CD4-positive, alpha-beta T cell (primary cell): ENCODE measurements at places on chromosomes 4 and X. TPM values are rescaled to one million over a fixed set of nuclear protein-coding genes. Genes with fewer than 3 reads are reported as not detected.

GRCh38 chr4:185634066-185634652 lies 98.9 kb upstream of the PDLIM3 start:
- no peak overlapping the region for H3K27ac ChIP-seq
- H3K36me3 ChIP-seq: no peaks in the 10 kb centered on the region
- DNase-seq: no peak
- no peak overlapping the region for H3K4me3 ChIP-seq
- H3K4me1 ChIP-seq: peaks cover 4% of the 10 kb centered on the region

GRCh38 chr4:113641025-113641431 lies 120.5 kb downstream of the CAMK2D start:
- no peaks in the 10 kb centered on the region for H3K27me3 ChIP-seq
- peaks cover 21% of the 10 kb centered on the region for H3K4me1 ChIP-seq
- H3K27ac ChIP-seq: no peak overlapping the region
- no peak for DNase-seq

GRCh38 chr4:109462297-109462696 lies 28.7 kb downstream of the SEC24B start:
- H3K4me1 ChIP-seq: peaks cover 5% of the 10 kb centered on the region
- no peak overlapping the region for H3K4me3 ChIP-seq
- DNase-seq: no peak
- H3K27me3 ChIP-seq: no peaks in the 10 kb centered on the region

GRCh38 chrX:96183843-96184242 lies 500.8 kb upstream of the DIAPH2 start:
- no peak overlapping the region for H3K27ac ChIP-seq
- no peaks in the 10 kb centered on the region for H3K27me3 ChIP-seq
- H3K4me3 ChIP-seq: no peak overlapping the region
- DNase-seq: no peak

DNA sequence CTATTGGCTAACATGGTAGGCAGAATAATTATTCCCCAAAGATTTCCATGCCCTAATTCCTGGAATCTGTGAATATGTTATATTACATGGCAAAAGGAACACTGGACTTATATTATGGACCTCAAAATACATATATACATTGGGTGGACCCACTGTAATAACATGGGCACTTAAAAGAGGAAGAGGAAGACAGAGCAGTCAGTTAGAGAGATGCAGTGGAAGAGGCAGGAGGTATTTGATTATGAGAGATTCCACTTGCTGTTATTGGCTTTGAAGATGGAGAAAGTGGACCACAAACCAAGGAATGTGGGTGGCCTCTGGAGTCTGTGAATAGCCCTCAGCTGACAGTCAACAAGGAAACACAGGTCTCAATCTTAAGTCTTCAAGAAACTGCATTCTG lies 14.0 kb upstream of the ART3 start:
- no peaks in the 10 kb centered on the region for H3K4me1 ChIP-seq
- H3K27me3 ChIP-seq: no peaks in the 10 kb centered on the region
- H3K4me3 ChIP-seq: no peak overlapping the region

GRCh38 chr4:116598155-116598979 lies 487.0 kb downstream of the TRAM1L1 start:
- no peak overlapping the region for H3K27ac ChIP-seq
- no peaks in the 10 kb centered on the region for H3K27me3 ChIP-seq
- H3K4me1 ChIP-seq: no peaks in the 10 kb centered on the region
- no peak for DNase-seq
- no peak overlapping the region for H3K4me3 ChIP-seq
- H3K36me3 ChIP-seq: no peaks in the 10 kb centered on the region

- DNase-seq: no peak
- H3K27ac ChIP-seq: no peak overlapping the region
- no peaks in the 10 kb centered on the region for H3K27me3 ChIP-seq
- H3K4me1 ChIP-seq: no peaks in the 10 kb centered on the region
These were observed 69.8 kb upstream of the RAI2 start for GRCh38 chrX:17930850-17931249.

DNA sequence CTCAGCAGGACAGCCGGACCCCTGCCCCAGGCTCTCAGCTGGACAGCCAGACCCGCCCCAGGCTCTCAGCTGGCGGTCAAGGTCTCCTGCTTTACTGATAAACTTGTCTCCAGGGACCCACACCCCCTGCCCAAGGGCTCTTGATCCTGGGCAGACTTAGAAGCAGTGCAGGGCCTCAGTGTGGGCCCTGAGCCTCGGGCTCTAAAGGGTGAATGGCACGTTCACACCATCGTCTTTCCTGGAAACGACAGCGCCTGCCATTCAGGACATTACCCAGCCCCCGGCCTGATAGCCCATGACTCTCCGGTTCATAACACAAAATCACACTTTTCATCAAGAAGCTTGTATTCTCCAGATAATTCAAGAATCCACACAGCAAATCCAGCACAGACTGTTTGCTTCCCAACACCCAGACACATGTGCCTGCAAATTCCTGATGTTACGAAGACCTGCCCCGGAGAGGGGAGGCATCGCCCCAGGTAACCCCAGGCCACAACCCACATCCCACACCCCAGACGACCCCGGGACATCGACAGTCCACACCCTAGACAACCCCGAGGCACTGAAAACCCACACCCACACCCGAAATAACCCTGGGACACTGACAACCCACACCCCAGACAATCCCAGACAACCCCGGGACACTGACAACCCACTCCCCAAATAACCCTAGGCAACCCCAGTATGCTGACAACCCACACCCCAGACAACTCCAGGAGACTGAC lies 136.8 kb downstream of the FAM53A start:
- no peaks in the 10 kb centered on the region for H3K27me3 ChIP-seq
- H3K4me1 ChIP-seq: peaks cover 55% of the 10 kb centered on the region
- no peak for DNase-seq
- no peaks in the 10 kb centered on the region for H3K36me3 ChIP-seq
- no peak overlapping the region for H3K4me3 ChIP-seq

DNA sequence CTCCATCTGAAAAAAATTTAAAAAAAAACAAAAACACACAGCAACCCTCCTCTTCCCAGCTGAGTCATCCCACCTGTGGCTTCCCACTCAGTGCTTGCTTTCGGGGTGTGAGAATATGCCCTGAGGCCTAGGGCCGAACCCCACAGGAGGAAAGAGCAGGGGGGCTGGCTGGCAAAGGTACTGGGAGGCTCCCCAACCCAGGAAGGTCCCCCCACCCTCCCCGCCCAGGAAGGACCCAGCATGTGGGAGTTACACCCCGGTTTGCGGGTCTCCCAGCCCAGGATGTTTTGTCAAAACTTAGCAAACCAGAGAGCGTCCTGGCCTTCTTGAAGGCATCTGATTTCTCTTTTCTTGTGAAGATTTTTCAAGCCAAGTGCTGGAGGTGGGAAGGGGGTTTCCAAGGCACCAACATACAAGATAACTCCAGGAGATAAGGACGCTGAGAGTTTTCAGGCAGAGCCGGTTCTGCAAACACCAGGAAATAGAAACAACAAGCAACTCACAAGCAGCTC lies 25.7 kb upstream of the CSF2RA start:
- no peak overlapping the region for H3K4me3 ChIP-seq
- no peaks in the 10 kb centered on the region for H3K36me3 ChIP-seq
- peak overlapping the region; percentile 48 for H3K27ac ChIP-seq
- DNase-seq: no peak

GRCh38 chr4:184154199-184154598 lies 63.5 kb downstream of the ENPP6 start:
- no peak overlapping the region for H3K27ac ChIP-seq
- peaks cover 8% of the 10 kb centered on the region for H3K27me3 ChIP-seq
- no peaks in the 10 kb centered on the region for H3K36me3 ChIP-seq
- no peaks in the 10 kb centered on the region for H3K4me1 ChIP-seq
- no peak overlapping the region for H3K4me3 ChIP-seq
- no peak for DNase-seq

DNA sequence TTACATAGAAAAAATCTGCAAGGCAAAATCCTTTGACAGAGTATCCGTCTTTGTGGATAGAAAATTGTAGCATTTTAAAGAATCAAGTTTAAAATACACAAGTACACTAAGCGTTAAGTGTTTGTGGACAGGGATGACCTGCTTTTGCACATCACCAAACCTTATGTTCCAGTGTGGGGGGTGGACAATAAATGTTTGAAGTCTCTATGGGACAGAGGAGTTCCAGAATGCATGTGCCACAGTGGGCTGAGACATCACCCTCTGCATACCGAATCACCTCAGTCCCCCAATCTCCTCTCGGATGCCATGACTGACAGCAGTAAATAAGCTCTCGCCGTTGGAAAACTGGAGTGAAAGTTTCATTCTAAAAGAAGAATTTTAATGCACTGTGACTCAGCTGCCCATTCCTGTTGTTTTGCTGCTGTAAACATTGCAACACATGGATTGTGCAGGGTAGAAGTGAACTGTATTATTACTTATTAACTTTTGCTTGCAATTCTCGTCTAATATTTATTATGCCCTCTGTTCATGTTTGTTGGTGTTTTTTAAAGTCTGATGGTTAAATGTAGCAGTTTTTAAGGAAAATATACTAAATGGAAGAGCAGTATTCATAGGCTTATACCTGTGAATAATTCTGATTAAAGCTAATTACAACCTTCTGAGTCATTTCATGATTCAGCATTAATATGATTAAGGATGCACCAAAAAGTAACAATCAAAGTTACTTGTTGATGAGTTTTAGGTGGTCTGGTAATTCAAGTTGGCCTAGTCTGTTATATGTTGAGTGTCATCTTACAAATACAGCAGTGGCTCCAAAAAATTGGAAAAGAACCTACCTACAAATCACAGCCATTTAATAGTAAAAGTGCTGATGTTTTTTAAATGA lies 24.0 kb downstream of the CDKN2AIP start:
- peaks cover 3% of the 10 kb centered on the region for H3K4me1 ChIP-seq
- no peak overlapping the region for H3K4me3 ChIP-seq
- H3K36me3 ChIP-seq: no peaks in the 10 kb centered on the region
- no peak overlapping the region for H3K27ac ChIP-seq
- DNase-seq: no peak

DNA sequence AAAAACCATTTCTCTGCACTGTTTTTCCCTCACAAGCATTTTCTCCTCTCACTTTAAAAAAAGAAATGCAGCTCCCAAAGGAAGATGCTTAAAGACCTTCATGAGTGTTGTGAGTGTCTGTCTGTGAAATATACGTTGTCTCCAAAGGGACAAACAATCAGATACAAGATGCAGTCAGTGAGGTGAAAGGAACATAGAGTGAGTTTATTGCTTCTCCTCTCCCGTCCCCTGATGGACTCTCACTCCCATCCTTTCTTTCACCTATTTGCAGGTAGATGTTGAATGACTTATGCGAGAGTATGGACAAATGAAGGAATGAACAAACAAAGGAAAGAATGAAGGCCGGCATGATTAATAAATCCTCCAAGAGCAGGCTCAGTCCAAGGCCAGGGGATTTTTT lies 561.2 kb upstream of the DIPK2B start:
- peaks cover 38% of the 10 kb centered on the region for H3K4me1 ChIP-seq
- no peaks in the 10 kb centered on the region for H3K36me3 ChIP-seq
- H3K27ac ChIP-seq: no peak overlapping the region
- no peak overlapping the region for H3K4me3 ChIP-seq
- no peak for DNase-seq

GRCh38 chr4:143288171-143288570 lies 48.5 kb upstream of the GAB1 start:
- H3K27ac ChIP-seq: no peak overlapping the region
- H3K4me3 ChIP-seq: no peak overlapping the region
- H3K4me1 ChIP-seq: no peaks in the 10 kb centered on the region
- no peak for DNase-seq

DNA sequence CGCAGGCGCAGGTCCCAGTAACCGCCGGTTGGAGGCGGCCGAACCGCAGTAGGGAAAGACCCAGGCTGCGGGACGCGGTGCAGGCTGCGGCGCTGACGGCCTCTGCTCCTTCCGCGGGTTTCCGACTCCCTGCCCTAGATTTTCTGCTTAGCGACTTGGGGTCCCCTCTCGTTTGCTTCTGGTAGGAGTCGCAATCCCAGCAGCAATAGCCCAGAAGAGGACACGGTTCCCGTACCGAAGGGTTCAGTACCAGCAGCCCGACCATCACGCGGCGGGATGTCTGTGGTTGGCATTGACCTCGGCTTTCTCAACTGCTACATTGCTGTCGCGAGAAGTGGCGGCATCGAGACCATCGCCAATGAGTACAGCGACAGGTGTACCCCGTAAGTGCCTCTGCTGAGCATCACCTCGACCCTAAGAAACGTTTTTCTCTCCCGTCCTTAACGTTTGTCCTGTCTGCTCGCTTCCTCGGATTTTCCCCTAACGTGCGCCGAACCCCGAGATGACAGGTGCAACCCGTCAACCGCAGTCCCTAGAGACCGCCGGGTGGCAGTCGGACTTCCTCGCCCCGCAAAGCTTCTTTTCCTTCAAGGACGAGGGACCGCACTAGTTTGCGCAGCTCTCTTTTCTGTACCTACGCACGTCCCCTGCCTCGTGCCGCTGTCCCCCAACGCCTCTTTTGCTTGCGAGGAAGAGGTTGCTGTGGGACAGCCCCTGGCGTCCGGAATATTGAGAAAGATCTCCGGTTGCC lies at the start of gene HSPA4L:
TSS of gene HSPA4L (plus strand) at position 48 of the 751 bp plus-strand sequence. CDS start at position 277, 229 bp downstream.
- no peak for DNase-seq
- H3K4me3 ChIP-seq: peak within 1 kb of the TSS; percentile 52
- H3K4me1 ChIP-seq: peaks cover 22% of the 10 kb centered on the region
- no peak within 1 kb of the TSS for H3K27ac ChIP-seq
- no peaks in the 10 kb centered on the region for H3K36me3 ChIP-seq
- peaks cover 32% of the 10 kb centered on the region for H3K27me3 ChIP-seq

GRCh38 chrX:118755633-118756032 lies 28.2 kb downstream of the IL13RA1 start:
- H3K4me3 ChIP-seq: no peak overlapping the region
- no peak for DNase-seq
- H3K27ac ChIP-seq: no peak overlapping the region
- no peaks in the 10 kb centered on the region for H3K27me3 ChIP-seq
- H3K4me1 ChIP-seq: no peaks in the 10 kb centered on the region
- no peaks in the 10 kb centered on the region for H3K36me3 ChIP-seq

GRCh38 chrX:41082783-41083182 lies 2.5 kb upstream of the USP9X start:
- no peak overlapping the region for H3K27ac ChIP-seq
- H3K4me3 ChIP-seq: no peak overlapping the region
- H3K27me3 ChIP-seq: no peaks in the 10 kb centered on the region
- no peaks in the 10 kb centered on the region for H3K36me3 ChIP-seq
- H3K4me1 ChIP-seq: no peaks in the 10 kb centered on the region

DNA sequence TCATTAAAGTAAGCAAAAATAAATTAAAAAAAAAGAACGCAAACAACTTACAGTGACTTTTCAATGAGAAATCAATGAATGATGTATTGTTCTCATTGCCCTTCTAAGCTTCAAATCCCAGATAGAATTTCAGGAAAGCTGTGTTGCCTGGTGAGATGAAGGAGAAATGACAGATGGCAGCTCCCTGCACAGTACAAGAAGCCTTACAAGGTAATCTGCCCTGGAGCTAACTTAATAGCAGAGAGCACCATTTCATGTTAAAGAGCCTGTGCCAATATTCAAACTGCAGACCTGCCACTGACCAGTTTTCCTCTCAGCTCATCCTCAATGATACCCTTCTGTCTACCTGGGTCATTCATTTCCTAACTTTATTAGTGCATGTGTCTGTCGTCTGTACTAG lies 54.0 kb downstream of the GC start:
- H3K4me3 ChIP-seq: no peak overlapping the region
- H3K27me3 ChIP-seq: no peaks in the 10 kb centered on the region
- H3K4me1 ChIP-seq: no peaks in the 10 kb centered on the region
- no peaks in the 10 kb centered on the region for H3K36me3 ChIP-seq
- DNase-seq: no peak

GRCh38 chr4:119525005-119525749 lies 103.4 kb downstream of the PDE5A start:
- no peaks in the 10 kb centered on the region for H3K36me3 ChIP-seq
- no peak overlapping the region for H3K4me3 ChIP-seq
- DNase-seq: no peak
- no peaks in the 10 kb centered on the region for H3K4me1 ChIP-seq
- no peak overlapping the region for H3K27ac ChIP-seq

Gene ERAS
- not detected for total RNA-seq

Gene SASH3
- 70.8 TPM for total RNA-seq

Gene SOX3
- not detected for total RNA-seq

Gene RAB28
- total RNA-seq: 4.2 TPM

Gene KDM6A
- 63.9 TPM for total RNA-seq

Gene DUSP21
- not detected for total RNA-seq

Gene SLC6A14
- total RNA-seq: not detected
